ENCODE measurements at places on chromosomes 12 and 14.

DNA sequence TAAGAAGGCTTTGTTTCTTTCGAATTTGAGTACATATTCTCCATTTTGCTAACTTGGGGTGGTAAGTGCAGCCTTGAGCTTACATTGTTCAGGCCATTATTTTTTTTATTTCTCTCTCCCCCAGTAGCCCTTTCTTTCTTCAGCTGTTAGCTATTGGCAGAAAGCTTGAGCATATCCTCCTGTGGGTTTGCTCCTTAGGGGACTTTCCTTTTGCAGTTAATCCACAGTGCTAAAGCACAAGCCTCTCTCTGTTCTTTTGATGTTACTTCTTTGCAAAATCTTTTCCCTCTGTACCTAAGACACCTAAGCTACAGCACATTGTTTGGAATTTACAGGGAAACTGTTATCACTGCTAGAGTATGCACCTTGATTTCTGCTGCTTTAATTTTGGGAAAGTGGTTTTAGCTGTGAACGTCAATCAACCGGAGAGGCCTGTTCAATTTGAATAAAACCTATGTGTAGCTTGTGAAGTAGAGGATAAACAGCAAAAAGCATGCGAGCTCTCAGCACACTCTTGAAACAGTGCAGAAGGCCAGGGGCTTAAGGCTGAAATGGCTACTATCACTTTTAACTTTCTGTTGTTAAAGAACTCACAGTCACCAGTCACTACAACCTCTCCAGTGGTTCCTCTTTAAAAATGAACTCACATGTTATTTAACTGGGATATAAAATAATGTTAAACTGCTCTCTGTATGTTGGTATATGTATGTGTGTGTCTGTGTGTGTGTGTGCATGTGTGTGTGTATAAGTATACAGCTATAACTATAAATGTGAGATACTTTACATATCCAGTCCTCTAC lies 139.2 kb downstream of the PDZRN4 start:
- DNase-seq, result no peak

GRCh38 chr14:95786566-95786965 lies 72.6 kb upstream of the TCL1A start:
- no peak for DNase-seq

DNA sequence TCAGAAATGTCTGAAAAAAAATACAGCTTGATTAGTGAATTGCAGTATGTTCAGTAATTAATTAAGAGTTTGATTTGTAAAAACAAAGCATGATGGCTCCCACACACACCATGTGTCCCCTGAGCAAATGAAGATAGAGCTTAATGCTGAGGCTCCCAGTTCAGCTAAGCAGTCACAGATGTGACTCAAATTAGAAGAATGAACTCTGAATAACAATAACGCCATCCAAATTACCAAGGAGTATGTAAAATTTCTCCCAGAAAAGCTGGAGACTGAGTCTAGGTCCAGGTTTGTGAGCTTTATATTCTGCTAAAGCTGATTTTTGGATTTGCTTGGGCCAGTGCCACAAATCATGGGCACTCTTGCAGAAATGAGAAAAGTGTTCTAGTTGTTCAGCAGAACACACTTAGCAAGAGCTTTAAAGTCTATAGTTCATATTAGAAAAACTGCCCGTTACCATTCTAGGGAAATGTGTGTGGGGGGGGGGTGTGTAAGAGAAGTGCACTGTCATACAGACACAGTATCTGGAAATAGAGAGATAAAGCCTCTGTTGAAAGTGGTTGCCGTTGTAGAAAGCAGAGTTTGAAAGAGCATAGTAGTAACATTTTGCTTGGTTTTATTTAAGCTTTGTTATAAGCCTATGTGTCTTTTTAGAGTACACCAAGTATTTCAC lies 253.1 kb downstream of the BCAT1 start:
- no peak for DNase-seq

- no peak for DNase-seq
Observed at GRCh38 chr12:23504043-23504442, 445.4 kb downstream of the SOX5 start.

DNA sequence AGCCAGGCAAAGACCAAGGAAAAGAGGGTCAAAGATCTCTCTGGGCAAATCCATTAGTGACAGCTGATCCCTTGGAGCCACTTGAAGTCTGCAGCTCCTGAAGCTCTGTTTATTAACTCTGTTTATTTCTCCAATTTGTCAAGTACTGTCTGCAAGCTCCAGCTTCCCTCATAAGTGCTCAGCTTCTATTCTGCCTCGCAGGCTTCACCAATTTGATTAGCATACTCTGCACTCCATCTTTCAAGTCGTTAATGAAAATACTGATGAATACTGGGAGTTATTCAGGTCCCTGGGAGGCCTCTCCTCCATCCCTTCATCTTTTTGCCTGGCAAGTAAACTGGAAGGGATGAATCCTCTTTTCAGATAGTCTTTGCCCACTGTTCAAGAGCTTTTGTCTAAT lies 54.3 kb downstream of the TTC9 start:
- DNase-seq, result no peak

DNA sequence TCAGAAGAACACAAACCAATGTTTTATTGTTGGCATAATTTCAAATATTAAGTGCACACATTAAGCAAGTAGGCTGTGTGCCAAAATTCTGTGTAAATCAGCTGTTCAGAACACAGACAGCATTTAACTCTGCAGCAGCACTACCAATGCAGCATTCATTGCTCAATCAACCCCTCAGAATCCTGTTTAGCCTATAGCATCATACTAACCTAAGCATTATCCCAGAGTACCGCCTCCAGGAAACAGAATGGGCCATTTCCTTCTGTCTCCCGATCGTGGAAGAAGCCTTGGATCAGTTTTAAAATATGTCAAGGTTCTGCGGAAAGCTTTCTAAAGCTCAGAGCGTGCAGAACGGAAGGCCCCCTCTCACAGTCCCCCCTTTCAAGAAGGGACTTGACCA lies 3.3 kb downstream of the IL26 start:
- no peak for DNase-seq

- DNase-seq, result no peak
Observed at GRCh38 chr14:101137234-101137633, 233.7 kb upstream of the RTL1 start.

- no peak for DNase-seq
Observed at GRCh38 chr14:33740531-33740930, 210.3 kb downstream of the EGLN3 start.

GRCh38 chr12:67661311-67662021 lies 12.9 kb downstream of the DYRK2 start:
- DNase-seq, result no peak

DNA sequence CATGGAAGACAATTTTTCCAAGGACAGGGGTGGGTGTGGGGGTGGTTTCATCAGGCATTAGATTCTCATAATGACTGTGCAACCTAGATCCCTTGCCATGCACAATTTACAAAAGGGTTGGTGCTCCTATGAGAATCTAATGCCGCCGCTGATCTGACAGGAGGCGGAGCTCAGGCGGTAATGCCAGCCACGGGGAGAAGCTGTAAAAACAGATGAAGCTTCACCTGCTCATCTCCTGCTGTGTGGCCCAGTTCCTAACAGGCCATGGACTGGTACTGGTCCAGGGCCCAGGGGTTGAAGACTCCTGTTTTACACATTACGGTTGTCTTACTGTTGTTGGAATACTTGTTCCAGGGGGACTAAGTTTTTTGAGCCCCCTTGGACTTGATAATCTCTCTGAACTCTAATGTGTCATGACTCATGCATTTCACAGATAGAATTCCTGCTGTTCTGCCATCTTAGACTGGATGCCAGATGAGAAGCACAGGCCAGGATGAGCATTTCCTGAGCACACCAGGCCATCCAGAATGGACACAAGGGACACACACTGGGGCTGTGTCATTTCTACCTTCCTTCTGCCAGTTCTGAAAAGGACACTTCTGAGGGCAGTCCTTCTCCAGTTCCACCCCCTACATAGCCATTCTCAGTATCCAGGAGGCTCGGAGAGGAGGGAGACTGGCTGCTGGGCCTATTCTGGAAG lies 5.8 kb downstream of the PLEKHD1 start:
- DNase-seq, result no peak

GRCh38 chr12:96075560-96075959 lies 40.2 kb upstream of the LTA4H start:
- no peak for DNase-seq

GRCh38 chr14:84421621-84422020 lies 1108.3 kb upstream of the FLRT2 start:
- no peak for DNase-seq

Data from C1 segment of cervical spinal cord (tissue), 14 donors.